ENCODE measurements at places on chromosomes 5 and 9. TPM values are rescaled to one million over a fixed set of nuclear protein-coding genes. Genes with fewer than 3 reads are reported as not detected.

- DNase-seq, result no peak
These were observed 8.1 kb downstream of the LAMC3 start for GRCh38 chr9:131017067-131017466.

DNA sequence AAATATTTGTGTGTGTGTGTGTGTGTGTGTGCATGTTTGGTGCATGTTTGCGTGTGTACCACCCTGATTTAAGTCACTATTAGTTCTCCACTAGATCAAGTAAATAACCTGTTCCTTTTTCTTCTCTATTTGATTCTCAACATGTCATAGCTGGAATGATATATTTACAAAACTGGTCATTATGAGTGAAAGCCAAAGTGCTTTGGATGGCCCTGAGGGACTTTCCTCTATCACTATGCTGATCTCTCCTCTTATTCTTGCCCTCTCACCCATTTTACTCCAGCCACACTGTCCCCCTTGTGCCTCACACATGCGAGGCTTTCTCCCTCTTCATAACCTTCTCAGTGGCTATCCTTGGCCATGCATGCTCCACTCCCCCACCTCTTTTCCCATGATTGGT is 144.6 kb upstream of the NMUR2 start:
- no peak for DNase-seq

SLC34A1 gene
- not detected for polyA plus RNA-seq

DNA sequence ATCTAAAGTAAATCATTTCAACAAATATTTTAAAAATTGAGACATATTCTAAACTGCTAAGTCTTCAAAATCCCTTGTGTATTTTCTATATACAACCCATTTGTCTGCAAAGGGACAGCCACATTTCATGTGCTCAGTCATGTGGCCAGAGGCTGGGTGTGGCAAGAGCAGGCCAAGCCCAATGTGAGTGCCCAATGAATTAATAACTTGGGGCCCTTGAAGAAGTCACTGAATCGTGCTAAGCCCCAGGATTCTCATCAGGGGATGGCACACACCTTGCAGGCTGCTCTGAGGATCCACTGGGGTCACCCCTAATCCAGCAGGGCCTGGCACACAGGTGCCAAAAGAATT is 78.2 kb upstream of the SMIM23 start:
- DNase-seq, result no peak

GRCh38 chr9:36063804-36064447 is 27.2 kb downstream of the RECK start:
- no peak for DNase-seq

DNA sequence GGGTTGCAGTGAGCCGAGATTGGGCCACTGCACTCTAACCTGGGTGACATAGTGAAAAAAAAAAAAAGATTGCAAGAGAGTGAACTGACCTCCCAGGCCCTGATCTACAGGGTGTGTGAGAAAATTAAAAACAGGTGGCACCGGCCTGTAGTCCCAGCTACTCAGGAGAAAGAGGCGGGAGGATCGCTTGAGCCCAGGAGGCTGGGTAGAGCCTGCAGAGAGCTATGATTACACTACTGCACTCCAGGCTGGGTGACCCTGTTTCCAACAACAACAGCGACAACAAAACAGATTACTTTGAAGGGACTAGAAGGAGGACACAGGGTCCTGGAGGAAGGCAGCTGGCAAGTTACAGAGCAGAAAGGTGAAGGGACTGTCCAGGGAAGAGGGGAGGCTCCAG is 42.2 kb upstream of the FABP6 start:
- no peak for DNase-seq

- DNase-seq, result no peak
These were observed 27.0 kb upstream of the PDCD1LG2 start for GRCh38 chr9:5483306-5483705.

DNA sequence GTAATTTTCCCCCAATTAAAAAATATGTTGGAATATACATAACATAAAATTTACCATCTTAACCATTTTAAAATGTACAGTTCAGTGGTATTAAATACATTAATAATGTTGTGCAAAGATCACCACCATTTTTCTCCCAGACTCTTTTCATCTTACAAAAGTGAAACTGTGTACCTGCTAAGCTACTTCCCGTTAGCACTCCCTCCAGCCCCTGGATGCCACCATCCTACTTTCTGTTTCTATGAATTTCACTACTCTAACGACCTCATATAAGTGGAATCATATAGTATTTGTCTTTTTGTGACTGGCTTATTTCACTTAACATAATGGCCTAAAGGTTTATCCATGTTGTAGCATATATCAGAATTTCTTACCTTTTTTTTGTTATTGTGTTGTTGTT is 112.9 kb downstream of the HSPA4 start:
- no peak for DNase-seq

DNA sequence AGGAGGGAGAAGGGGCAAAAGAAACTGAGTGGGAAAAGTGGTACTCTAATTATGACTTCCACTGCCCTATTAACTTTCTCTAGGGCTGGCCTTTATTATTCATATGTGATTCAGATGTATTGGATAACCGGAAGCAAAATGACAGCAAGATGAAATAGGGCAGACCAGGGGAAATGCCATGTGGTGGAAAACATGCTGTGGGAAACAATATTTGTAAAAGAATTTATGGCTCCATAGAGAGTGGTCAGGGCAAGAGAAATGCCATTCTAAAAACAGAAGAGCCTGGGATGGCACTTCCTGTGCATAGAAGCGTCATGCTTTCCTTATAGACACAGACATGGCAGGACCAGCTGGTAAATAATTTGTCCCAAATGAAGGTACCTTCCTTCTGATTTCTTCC is 67.7 kb downstream of the MEGF10 start:
- no peak for DNase-seq

GRCh38 chr9:19995619-19996018 is 206.8 kb upstream of the SLC24A2 start:
- no peak for DNase-seq

LCN9 gene
- polyA plus RNA-seq, result not detected

DNA sequence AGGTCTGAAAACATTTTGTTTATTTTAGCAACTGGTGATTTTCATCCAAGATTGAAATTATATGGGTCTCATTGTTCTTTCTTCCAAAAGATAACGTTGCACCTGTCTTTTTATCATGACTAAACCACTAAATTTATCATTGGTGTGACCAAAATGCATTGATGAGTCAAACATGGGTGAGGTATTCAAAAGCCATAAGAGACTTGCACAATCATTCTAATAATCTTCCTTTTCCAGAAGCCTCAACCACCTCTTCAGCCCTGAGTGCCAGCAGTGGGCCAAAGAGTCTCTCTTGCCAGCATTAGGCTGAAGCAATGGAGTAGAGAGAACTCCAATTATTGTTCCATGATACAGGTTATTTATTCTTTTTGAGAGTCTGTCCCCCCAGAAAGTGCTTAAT is 198.9 kb downstream of the LURAP1L start:
- no peak for DNase-seq

DNA sequence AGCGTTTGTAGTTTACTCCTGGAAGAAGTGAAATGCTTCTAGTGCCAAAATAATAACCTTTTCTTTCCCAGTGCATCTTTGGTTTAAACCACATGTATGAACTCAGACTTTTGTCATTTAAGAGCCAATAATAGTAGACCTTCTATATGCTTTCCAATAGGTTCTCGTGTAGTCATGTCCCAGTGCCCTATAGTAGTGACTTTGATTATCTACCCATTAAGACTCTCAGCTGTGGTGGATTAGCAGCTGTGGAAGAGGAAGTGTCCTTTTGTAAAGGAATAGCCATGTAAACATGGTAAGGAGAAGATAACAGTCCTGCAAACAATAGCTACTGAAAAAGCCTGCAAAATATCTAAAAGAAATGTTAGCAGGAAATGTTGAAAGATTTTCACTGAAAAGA is 765.3 kb downstream of the MTRR start:
- no peak for DNase-seq

DNA sequence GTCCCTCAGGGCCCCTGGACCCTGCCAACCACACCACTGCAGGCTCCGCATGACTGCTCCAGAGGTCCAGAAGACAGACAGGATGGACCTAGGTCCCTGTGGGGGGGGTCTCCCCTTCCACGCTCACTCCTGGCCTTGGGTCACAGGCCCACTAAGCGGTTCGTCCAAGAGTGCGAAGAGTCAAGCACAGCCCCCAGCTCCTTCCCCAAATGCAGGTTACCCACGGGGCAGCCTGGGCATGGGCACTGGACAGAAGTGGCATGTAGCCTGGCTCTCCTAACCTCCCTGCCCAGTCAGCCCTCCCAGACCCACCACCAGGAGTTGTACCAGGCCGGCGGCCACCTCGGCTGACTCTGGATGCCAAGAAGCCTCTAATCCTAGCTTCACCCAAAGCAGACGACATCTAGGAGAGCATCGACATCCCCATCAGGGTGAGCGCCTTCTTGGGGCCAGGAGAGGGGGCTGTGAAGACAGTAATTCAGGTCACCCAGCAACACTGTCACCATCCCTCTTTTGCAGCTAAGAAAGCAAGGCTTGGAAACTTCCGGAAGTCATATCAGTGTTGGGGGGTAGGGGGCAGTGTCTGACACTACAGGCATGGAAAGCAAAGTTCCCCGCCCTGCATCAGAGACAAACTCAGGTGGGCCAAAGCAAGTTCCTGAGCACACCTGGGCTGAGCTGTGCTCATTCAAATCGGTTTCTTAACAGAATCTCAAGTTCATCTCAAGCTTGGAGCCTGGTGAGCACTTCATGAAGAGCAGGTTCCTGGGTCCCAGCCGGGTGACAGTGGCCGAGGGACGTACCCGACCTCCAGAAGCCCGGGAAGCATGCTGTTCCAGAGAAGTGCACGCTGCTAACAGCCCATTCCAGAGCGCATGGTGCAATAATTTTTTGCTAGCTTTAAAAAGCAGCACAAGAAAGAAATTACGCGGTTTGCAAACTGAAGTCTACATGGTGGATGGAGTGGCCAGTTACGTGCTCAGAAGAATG is 68.7 kb downstream of the SEMA4D start:
- DNase-seq, result no peak

DNA sequence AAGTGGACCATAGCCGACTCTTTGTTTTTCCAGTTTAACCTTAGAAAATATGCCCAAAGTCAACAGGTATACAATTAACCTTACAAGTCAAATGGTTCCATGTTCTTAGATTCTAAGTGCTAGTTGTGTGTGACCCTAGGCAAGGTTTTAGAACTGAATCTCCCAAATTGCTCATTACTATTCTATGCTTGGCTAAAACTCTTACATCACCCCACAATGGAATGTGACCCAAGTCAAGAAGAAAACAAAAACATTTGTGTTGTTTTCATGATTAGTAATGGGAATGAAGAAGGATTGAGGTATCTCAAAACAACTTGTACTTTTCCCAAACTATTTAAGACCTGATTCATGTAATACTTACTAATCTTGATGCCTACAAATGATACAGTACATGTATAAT is 159.2 kb downstream of the ARRDC3 start:
- DNase-seq, result no peak

- DNase-seq, result no peak
These were observed 155.0 kb downstream of the NPR3 start for GRCh38 chr5:32866138-32866537.

DNA sequence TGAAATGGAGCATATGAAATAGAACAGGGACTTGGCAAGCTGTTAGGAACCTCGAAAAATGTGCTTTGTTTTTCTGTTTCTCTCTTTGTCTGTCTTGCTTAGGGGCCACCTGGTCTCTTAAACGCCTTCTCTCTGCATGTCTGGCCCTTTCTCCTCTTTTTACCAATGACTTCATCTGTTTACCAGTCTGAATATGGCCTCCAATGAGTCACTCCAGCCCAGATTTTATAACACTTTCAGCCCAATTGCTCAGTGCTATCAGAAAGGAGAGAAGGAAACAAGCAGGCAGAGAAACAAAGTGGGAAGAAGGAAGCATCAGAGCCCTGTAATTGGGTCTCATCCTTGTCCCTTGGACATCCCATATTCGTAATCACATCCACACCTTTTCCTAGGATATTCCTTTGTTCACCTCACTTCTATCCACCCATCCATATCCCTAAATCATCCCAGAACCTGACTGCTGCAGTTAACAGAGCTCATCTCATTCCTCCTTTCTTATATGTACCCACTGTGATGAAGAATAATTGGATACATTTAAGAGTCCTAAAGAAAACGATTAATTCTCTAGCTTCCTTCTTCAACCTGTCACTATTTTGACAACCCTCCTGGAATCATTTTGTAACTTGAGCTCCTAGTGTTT is 151.8 kb upstream of the GPR151 start:
- DNase-seq, result no peak

- peak; percentile 80 for DNase-seq
These were observed 123.7 kb upstream of the CPEB4 start for GRCh38 chr5:173764332-173765028.

COL23A1 gene
- polyA plus RNA-seq, result 0.11 TPM

- no peak for DNase-seq
These were observed 44.0 kb upstream of the MAN2A1 start for GRCh38 chr5:109645707-109646192.

ADGRD2 gene
- polyA plus RNA-seq, result not detected

ABCA1 gene
- polyA plus RNA-seq, result 2.7 TPM

GRCh38 chr5:139767960-139768359 is 27.6 kb upstream of the PSD2 start:
- no peak for DNase-seq

DNA sequence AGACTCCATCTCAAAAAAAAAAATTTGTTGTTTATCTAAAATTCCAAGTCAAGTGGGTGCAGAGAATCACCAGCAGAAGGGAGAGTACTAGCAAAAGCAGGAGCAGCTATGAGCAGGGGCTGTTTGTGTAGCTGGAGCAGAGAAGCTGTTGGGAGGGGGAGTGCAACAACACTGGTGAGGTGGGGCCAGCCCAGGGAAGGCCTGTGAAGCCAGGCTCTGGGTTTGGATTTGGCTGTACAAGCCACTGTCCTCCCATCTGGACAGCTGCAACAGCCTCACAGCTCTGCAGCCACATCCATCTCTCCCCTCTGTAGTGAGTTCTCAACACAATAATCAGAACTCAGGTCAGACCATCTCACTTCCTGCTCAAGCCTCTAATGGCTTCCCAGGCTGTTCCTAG is 59.4 kb downstream of the TMOD1 start:
- DNase-seq, result no peak

DNA sequence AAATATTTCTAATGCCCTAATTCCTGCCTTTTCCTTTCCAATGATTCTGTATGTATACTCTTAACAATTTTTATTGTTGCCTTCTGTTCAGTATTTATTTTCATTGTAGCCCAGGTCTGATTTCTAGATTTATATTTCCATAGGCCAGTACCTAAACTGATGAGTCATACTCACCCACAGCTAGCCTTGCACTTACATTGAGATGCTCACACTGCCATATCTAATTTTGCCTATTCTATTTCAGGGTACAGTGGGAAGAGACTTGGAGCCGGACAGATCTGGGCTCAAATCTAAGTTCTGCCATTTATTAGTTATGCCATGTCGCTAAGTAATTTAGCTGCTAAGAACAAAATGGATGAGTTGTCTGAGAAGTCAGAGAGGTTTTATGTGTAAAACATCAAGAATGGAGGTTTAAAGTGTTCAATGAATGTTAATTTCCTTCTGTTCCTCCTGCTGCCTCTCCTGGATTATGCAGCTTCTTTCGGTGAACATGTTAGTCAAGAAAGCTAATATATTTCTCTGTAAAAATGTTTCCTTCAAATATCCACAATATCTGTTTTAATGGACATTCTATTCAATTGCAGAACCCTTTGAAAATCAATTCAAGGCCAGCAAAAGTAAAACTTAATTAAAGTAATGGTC is 62.3 kb upstream of the CDK5RAP2 start:
- DNase-seq, result no peak

- peak; percentile 82 for DNase-seq
These were observed 19.2 kb upstream of the TOR1B start for GRCh38 chr9:129783516-129784361.

ARRDC1 gene
- 83.2 TPM for polyA plus RNA-seq

GRCh38 chr5:21831145-21831787 is 1021.9 kb downstream of the CDH12 start:
- DNase-seq, result no peak

GRCh38 chr5:72223371-72223770 is 96.7 kb downstream of the MRPS27 start:
- no peak for DNase-seq

GRCh38 chr9:101387871-101388506 is 3.2 kb upstream of the BAAT start:
- DNase-seq, result no peak
